ENCODE measurements at places on chromosomes 7 and 10.

GRCh38 chr7:105097619-105098018 is 83.6 kb downstream of the KMT2E start:
- DNase-seq, result no peak

GRCh38 chr10:78991187-78991586 is 77.6 kb upstream of the ZMIZ1 start:
- no peak for DNase-seq

DNA sequence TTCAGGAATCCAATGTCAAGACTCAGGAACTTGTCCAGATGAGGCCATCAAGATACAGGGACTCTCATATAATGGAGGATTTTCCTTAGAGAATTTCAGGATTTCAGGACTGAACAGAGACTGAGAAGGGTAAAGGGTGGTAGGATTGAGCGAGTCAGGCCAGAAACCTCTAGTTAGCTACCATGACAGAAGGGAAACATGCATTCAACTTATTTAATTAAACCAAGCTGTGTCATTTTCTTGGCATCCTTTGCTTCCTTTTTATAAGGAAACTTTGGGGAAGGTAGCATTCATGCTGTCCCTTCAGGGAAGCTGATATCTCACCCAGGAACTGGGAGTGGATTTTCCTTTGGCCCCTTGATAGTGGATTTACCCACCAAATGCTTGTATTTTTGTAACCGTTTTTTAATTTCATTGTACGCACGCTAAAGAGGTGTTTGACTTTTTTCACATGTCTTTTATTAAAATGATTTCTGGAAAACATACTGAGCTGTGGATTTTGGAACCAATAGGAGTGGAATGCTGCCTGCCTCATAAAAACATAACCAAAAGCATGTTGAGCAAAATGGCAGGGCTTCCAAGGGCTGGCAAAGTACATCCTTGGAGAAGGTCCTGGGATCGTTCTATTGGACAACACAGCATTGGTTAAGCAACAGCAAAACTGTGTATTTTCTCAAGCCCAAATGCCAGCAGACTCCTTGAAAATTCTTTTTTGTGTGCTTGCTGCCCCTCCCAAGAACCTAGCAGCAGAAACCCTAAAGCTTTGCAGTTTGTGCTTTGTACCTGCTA is 104.5 kb downstream of the CXCL12 start:
- DNase-seq, result no peak

GRCh38 chr10:61901829-61902444 is 438 bp downstream of the ARID5B start:
- DNase-seq, result no peak

DNA sequence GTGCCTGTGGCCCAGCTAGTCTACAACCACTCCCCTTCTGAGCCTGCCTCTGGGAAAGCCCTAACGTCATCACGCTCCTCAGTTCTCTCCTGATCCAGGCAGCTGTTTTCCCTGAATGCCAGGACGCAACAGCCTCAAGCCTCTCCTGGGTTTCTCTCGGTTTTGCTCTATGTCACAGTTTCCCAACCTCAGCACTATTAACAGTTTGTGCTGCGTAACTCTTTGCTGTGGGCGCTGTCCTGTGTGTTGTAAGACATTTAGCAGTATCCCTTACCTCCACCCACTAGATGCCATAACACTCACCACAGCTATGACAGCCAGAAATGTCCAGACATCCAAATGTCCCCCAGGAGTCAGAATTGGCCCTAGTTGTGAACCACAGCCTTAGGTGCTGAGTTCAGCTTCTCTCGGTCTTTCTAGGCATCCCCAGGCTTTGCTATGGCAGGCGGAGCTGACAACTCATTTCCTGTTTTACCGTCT is 226.3 kb upstream of the NPVF start:
- no peak for DNase-seq

GRCh38 chr10:68208424-68209042 is 23.4 kb downstream of the ATOH7 start:
- DNase-seq, result no peak

DNA sequence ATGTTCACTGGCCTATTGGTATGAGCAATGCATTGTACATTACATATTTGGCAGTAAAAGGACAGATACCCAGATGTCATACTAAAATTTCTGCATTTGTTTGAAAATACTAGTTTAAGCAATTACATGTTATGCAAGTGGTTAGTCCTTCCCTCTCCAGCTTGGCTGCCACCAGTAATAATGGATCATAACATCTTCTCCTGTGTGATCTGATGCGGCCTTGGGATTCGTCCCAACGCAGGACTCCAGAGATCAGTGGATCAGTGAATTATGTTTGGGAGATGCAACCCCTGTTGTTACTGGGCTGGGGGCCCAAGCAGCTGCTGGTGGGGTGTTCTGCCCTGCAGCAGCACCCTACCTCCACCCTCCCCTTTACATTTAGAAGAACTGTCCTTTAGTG is 11.2 kb upstream of the PDK4 start:
- no peak for DNase-seq

DNA sequence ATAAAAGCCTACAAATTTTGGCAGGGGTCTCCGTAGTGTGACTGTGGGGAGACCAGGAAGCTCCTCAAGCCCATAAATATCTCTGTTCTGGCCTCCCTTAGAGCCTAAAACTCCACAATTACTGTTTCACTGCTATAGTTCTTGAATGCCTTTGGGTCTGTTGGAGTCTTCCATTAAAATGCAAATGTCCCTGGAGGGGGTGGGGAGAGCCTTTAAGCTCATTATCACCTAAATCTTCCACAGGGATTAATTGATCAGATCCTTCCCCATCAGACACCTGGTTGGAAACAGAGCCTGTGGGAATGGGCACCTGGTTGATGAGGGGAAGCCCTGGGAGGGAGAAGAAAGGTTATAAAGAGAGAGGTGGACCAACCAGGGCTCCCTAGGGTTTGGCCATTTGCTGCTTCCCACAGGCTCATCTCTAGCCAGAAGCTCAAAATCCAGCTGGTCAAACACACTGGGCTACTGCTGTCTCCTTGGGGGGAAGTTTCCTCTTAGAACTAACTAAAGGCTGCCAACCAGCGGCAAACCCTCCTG is 718.2 kb downstream of the LRMDA start:
- no peak for DNase-seq

GRCh38 chr7:22184549-22185199 is 172.3 kb downstream of the RAPGEF5 start:
- DNase-seq, result no peak

DNA sequence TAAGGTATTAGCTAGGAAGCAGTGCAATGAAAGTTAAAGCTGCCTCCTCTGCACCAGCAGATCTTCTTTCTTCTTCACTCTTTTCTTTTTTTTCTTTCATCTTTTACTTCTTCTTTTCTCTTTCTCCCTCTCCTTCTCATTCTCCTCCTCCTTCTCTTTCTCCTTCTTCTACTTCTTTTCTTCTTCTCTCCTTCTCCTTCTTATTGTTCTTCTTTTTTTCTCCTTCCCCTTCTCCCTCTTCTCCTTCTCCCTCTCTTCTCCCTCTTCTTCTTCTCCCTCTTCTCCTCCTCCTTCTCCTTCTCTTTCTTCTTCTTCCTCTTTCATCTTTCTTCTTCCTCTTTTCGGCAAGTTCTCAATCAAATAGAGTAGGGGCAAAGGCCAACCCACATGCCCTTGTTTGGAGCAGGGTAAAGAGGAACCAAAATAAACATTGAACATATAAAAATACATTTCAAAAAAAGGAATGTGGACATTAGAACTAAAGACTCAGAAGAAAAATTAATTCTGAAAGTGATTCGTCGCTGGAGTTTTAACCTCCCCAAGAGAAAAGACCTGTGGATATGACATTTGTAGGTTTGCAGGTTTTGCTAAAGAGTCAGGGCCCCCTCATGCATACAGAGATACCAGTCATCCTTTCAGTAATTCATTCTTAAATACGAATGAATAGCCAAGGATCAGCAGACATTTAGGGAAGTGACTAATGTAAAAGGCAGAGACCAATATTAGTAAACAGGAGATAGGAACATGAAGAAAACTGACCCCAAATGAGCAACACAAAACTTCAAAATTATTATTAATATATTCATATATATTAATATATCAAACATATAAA is 93.0 kb upstream of the RSU1 start:
- DNase-seq, result no peak

- DNase-seq, result no peak
Observed at GRCh38 chr10:82982110-82982608, 1107.2 kb downstream of the NRG3 start.

GRCh38 chr10:114713525-114714090 is 55.5 kb upstream of the ABLIM1 start:
- DNase-seq, result no peak

DNA sequence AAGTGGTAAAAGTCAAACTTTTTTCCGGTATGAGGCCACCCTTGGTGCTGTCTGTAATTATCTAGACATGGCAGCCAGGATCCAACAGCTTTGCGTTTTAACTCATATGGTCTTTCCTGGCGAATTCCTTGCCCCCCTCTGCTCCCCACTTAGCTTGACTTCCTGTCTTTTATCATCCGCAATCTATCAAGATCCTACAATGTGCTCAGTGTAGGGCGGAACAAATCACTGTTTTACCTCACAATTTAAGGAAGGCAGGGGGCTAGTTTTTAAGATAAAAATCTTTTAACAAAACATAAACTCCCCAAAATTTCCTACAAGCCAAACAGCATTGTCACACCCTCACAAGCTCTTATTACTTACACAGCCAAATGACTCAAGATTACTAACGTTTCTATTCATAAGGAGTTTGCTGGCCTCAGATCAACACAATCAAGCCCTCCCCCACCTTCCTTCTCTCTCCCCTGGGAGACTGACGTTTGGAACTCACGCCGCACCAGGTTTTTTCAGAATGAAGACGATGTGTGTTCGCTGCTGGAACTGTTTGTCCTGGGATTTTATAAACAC is 1.3 kb upstream of the CDK14 start:
- DNase-seq, result no peak

Data from T-helper 9 cell (primary cell).